Fibroblast of skin of scalp (primary cell): ENCODE measurements at places on chromosomes 16 and 17.

DNA sequence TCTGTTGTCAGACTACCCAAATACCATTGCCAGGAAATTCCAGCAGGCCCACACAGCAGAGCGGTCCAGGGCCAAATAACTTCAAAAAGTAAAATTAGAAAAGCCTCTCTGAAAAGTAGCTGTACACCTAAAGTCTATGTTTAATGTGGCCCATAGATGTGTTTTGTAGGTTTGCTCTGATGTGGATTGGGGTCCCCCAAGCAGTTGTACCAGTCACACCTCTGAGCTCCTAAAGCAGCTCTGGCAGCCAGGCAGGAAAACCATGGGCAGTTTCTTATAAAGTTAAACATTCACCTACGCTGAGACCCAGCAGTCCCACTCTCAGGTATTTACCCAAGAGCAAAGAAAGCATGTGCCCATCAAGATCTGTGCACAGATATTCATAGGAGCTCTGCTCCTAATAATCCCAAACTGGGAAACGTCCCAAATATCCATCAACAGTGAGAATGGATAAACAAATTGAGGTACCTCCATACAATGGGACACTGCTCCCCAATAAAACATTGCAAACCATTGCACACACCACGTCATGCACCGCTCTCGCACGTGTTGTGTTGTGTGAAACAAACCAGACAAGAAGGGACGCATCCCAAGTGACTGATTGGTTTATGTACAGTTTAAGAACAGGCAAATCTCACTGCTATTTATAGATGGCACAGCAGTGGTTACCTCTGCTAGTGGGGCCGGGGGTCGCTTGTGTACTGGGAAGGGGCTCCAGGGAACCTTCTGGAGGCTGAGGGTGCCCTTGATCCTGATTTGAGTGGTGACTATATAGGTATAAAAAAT is 15.8 kb upstream of the PRM1 start:
- DNase-seq = no peak

- DNase-seq = peak; percentile 78
Observed at GRCh38 chr16:66549284-66550131, at the start of gene TK2. Gene TK2 (minus strand): TSS chr16:66550122. CDS start chr16:66550061, 61 bp downstream.

DNA sequence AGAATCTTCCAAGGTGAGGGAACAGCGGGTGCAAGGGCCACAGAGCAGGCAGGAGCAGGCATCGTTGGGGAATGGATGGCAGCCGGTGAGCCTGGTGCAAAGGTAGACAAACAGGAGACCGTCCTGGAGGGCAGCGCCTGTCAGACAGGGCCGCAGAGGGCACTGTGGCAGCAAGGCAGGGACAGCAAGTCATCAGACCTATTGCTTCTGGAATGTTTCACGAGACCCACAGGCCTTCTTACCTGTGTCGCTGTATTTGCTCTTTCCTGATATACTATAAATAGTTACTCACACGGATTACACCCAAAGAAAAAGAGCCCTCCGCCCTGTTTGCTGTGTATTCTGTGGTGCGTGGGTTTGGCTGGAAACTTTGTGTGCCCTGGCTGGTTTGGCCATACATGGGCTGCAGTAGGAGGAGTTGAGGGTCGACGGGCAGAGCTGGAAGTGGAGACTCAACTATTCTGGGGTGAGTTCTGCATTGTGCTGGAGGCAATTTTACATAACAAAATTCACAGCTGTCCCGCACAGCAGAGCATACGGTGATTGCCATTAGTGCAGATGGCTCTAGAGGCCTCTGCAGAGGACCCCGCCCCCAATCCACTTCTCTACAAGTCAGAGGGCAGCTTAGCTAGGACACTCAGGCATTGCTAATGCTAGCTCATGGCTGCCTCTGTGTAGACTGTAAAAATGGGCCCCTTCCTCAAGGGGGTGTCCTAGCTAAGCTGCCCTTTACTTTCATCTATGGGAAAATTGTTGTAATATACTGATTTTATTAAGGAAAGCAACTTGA is 18.6 kb upstream of the POLR3E start:
- DNase-seq = no peak

DNA sequence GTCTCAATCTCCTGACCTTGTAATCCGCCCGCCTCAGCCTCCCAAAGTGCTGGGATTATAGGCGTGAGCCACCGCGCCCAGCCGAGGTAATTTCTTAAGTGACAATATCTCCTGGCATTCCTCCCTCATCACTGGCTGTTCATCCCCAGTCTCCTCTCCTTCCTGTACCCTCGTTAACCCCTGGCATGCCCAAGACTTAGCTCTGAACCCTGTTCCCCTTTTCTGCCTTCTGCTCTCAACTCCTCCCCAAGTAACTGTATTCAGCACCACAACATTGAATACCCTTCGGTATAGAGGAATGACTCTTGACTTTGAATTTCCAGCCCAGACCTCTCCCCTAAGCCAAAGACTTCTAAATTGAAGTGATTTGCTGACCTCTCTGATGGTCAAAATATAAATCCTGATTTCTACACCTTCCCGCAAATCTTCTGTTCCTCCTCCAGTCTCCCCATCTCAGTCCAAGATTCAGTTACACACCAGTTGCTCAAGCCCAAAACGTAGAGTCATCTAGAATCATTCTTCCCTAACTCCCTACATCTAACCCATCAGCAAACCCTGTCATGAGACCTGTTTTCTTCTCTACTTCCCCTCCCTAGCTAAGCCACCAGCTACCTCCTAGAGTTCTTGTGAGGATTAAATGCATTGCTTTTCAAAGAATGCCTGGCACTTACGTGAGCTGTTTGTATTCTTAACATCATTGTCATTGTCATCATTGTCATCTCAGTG is 14.8 kb downstream of the PMP22 start:
- no peak for DNase-seq

- DNase-seq = no peak
Observed at GRCh38 chr16:85259115-85259831, 147.0 kb upstream of the CIBAR2 start.

GRCh38 chr17:40361063-40361924 is 3.2 kb downstream of the GJD3 start:
- no peak for DNase-seq

DNA sequence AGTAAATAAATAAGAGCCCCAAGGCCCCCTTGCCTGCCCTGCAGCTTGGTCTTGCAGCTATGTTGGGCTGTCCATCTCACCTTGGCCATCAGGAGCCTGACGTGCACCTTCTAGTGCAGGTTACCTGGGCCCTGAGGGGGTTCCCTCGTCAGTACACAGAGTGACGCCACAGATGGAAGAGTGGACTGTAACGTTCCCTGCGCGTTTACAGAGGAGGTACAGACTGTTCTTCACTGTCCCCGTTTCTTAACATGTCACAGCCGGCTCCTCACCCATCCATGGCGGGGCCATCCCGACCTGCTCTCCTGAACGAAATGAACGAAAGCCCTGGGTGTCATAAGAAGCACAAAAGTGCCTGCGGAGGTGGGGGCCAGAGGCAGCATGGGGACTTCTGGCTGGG is 15.9 kb upstream of the FASN start:
- no peak for DNase-seq

- no peak for DNase-seq
Observed at GRCh38 chr17:79784353-79785016, 6.5 kb downstream of the CBX2 start.

GRCh38 chr16:10123141-10123540 is 59.1 kb downstream of the GRIN2A start:
- no peak for DNase-seq

GRCh38 chr16:75111961-75112733 is 4.4 kb downstream of the LDHD start:
- no peak for DNase-seq

GRCh38 chr16:85511938-85512807 is 100.9 kb upstream of the GSE1 start:
- no peak for DNase-seq

DNA sequence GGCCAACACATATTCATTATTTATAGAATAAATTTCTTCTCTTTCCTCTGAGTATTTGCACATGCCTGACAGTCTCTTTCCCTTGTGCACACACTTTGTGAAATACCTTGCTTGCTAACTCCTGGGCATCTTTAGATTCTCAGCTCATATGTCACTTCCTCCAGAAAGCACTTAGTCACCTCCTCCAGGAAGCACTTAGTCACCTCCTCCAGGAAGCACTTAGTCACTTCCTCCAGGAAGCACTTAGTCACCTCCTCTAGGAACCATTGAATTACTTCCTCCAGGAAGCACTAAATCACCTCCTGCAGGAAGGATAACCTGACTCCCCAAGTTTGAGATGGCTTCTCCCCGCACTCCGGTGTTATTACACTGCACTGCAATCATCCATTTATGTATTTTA is 462.5 kb upstream of the EEF2KMT start:
- DNase-seq = no peak

DNA sequence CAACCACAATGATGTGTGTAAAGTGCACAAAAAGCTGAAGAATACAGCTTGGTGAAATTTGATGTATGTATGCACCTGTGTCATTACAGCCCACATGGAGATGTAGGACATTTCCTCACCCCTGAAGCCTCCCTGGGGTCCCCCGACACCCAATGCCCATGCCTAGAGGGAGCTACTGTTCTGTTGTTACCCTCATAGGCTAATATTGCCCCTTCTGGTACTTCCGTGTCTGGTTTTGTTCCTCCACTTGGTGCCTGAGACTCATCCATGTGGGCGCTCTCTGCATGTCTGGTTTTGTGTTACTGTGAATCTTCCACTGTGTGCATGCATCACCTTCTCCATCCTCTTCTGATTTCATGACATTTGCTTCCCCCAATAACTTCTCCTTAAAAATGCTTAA is 18.6 kb downstream of the TNFRSF13B start:
- no peak for DNase-seq

DNA sequence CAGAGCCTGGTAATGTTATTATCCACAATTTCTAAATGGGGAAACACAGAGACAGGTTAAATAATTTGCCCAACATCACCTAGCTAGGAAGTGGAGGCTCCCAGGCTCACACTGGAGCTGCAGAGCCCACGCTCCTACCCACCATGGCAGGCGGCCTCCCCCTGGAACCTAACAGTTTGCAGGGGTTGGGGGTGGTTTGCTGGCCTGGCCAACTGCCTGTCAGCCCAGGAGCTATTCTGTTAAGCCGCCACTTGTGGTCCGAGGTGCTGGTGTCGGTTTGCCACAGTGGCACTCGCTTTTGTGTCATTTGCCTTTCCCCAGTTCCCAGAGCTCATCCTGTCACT is 3.6 kb downstream of the PRCD start:
- no peak for DNase-seq

DNA sequence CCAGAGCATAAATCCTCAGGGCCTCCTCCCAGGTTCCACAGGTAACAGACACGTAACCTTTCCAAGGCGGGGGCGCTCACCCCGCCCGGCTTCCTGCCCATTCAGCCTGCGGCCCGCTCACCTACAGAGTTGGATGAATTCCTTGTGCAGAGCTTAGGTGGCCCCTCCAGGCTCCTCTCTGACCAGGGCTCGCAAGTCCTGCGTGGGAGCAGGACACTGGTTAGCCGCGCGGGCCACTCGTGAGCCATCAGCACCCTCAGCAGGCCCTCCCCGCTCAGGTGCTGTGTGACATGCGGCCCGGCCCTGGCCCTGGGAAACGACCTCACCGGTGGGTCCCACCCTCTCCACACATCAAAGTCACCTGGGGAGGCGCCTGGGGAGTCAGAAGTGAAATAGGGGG is 528 bp downstream of the TERB1 start:
- no peak for DNase-seq

DNA sequence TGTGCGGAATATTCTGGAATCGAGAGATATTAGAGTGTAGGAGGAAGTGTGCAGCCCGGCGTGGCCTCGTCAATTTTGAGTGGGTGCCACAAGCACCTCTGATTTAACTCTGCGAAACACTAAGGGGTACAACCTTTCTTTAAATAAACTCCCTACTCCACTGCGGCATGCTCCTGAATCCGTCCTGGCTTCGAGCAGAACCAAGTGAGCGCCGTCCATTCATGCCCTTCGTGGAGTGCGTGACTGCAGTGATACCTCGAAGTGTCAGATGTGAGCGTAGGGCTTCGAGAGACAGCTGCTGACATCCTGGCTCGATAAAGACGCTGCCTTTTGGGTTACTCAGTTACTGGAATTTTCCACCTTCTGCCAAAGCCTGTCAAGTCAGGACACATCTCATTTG is 128.8 kb downstream of the FOXL1 start:
- DNase-seq = no peak

GRCh38 chr17:8173871-8174322 is 2.3 kb downstream of the TMEM107 start:
- no peak for DNase-seq

DNA sequence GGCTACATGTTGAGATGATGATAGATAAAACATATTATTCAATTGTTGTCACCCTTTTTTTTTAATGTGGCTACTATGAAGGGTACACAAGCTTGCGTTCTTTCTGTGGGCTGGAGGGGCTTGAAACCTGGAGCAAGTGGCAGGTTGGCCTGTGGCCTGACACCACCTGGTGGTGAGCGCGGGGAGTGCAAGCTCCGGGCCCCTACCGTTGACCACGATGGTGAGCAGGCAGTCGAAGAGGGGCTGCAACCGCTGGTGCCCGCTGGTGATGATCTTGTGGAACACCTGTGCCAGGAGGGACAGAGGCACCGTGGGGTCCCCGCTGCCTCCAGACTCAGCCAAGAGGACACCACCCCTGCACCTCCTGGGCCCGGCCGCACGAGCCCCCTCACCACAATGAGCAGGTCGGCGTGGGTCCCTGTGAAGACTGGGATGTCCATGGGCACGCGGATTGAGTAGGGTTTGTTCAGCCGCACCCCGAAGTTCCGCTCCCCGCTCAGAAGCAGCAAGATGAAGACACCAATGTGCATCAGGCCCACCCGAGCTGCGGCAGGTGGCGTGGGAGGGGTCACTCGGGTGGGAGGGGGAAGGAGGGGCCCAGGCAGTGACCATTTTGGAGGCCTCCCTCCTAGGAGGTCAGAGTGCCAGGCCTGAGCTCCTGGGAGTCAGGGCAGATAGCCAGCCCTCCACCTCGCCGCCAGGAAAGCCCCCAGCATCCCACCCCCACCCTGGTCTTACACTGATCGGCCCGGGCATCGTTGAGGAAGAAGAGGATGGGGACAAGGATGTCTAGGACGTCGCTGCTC is 14.4 kb downstream of the HID1 start:
- DNase-seq = peak; percentile 42
